ENCODE measurements at places on chromosomes 7 and 10. TPM values are rescaled to one million over a fixed set of nuclear protein-coding genes. Genes with fewer than 3 reads are reported as not detected.

The RASSF4 gene
- 48.5 TPM for total RNA-seq

The ELMO1 gene
- total RNA-seq: 58.2 TPM

The FRMD4A gene
- 103 TPM for total RNA-seq

The ZNF365 gene
- total RNA-seq: 2.9 TPM

The BLNK gene
- 3.8 TPM for total RNA-seq

The IKZF1 gene
- 4.4 TPM for total RNA-seq

The ASNS gene
- 22.0 TPM for total RNA-seq

The C7orf33 gene
- total RNA-seq: 3.6 TPM

The UBN2 gene
- 43.9 TPM for total RNA-seq

The HOXA2 gene
- not detected for total RNA-seq

The MOGAT3 gene
- total RNA-seq: not detected

The MCMBP gene
- total RNA-seq: 62.0 TPM

The REEP3 gene
- 46.3 TPM for total RNA-seq

The BZW2 gene
- total RNA-seq: 77.7 TPM

The CCDC146 gene
- 27.0 TPM for total RNA-seq

The SFTPA1 gene
- not detected for total RNA-seq

The TMEM26 gene
- 7.7 TPM for total RNA-seq

The TMEM236 gene
- total RNA-seq: 0.44 TPM

The ATP6V0E2 gene
- total RNA-seq: 51.6 TPM

The OR2A7 gene
- 5.7 TPM for total RNA-seq

The HOXA1 gene
- 0.44 TPM for total RNA-seq

The MPP7 gene
- total RNA-seq: 30.6 TPM

The ANKRD22 gene
- 0.44 TPM for total RNA-seq

The CNPY1 gene
- not detected for total RNA-seq
